Cardiac muscle cell (in vitro differentiated cells and primary cell): ENCODE measurements at places on chromosomes 3 and 15. TPM values are rescaled to one million over a fixed set of nuclear protein-coding genes. Genes with fewer than 3 reads are reported as not detected.
A peak's percentile ranks its signal among the peaks of the same experiment; 100 is the strongest.

- H3K36me3 ChIP-seq = no peaks in the 10 kb centered on the region
- no peak for DNase-seq
- peaks cover 62% of the 10 kb centered on the region for H3K4me1 ChIP-seq
- H3K27ac ChIP-seq = no peak overlapping the region
Measured at GRCh38 chr3:53712817-53713388, 133.3 kb downstream of the CHDH start.

DNA sequence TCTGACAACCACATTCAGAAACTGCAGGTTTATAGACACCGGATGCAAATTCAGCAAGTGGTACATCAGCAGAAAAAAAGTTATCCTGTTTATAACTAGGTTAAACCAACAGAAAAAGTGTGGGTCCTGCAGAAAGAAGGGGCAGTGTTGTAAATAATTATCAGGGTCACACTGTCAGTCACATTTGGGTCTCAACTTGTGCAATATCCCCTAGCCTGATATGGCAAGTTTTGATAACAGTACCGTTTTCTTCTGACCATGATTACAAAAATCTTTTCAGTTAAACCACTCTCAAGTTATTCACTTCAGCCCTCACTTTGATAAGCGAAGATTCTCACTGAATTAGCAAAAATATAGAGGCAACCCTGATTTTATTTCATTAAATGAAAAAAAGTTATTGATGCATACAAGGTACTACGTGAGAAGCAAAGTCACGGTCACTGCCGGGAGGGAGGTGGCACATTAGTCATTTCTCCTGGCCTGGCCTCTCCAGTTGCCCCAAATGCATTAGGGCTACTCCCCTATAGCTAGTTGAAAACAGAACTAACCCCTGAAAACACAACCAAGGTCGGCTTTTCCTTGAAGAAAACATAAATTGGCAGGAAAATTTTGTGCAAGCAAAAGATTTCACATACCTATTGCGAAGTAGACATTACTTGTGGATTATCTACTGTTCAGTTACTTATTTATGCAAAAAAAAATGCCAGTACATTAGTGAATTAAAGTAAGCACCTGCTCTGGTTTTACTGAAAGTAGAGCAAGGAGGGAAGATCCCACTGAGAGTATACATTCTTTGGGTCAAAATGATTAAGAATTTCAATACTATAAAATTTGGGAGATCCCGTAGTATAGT, 28.6 kb downstream of the IL5RA start:
- no peak overlapping the region for H3K4me3 ChIP-seq
- no peaks in the 10 kb centered on the region for H3K27me3 ChIP-seq
- DNase-seq = no peak

DNA sequence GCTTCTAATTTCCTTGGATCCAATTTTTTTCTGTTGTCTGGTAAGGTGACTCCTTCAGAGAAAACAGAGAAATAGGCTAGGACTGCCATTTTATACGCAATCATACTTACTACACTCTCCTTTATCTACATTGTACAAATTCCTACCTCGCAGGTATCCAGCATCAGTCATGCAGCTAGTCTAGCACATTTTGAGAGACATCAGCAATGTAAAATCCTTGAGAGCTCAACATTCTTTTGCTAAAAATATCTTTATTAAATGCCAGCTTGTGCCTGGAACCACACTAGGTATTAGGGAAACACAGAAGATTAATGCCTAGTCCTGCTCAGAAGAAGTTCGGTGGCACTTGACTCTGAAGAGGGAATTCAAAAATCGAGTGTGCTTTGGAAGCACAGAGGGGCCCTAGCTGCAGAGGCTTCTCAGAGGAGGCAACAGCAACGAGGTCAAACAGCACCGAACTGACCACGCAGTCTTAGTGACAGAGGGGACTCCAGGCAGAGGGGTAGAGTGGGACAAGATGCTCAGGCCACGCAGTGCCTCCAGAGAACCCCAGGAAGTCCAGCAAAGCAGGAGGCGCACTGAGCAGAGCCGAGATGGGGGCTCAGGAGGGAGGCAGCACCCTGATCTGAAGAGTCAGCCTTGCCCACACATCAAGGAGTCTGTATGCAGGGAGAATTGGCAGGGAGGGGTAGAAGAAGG, 3.5 kb downstream of the FAM174B start:
- no peak for DNase-seq
- no peaks in the 10 kb centered on the region for H3K27me3 ChIP-seq
- peak overlapping the region; percentile 36 for H3K27ac ChIP-seq

GRCh38 chr3:89740881-89741177, 633.4 kb downstream of the EPHA3 start:
- no peak overlapping the region for H3K4me3 ChIP-seq
- no peaks in the 10 kb centered on the region for H3K36me3 ChIP-seq
- H3K4me1 ChIP-seq = no peaks in the 10 kb centered on the region
- DNase-seq = no peak
- no peaks in the 10 kb centered on the region for H3K27me3 ChIP-seq

GRCh38 chr3:154195620-154196356, 74.6 kb downstream of the ARHGEF26 start:
- no peak overlapping the region for H3K27ac ChIP-seq
- no peaks in the 10 kb centered on the region for H3K27me3 ChIP-seq
- no peaks in the 10 kb centered on the region for H3K4me1 ChIP-seq
- no peak for DNase-seq
- no peaks in the 10 kb centered on the region for H3K36me3 ChIP-seq
- no peak overlapping the region for H3K4me3 ChIP-seq

- H3K27me3 ChIP-seq = no peaks in the 10 kb centered on the region
- no peak overlapping the region for H3K4me3 ChIP-seq
- no peaks in the 10 kb centered on the region for H3K4me1 ChIP-seq
- no peak overlapping the region for H3K27ac ChIP-seq
- DNase-seq = no peak
- H3K36me3 ChIP-seq = no peaks in the 10 kb centered on the region
Measured at GRCh38 chr3:3260870-3261269, 81.4 kb upstream of the CRBN start.

DNA sequence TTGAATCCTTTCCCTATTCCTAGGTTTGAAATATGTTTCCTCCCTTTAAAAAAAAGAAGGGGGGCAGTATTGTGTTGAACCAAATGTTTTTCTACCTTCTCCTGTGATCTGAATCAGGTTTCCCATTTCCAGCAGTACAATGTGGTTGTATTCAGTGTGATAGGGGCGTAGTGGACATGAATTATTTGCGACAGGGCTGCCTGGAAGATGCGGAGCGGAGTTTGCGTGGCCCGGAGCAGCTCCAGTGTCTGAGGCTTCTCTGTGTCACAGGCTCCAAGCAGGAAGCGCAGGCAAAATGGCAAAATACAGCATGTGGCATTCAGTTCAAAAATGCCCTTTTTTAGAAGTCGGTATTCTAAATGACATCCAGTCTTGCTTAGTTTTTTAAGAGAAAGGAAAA, 154.4 kb downstream of the PGPEP1L start:
- H3K36me3 ChIP-seq = no peaks in the 10 kb centered on the region
- H3K27me3 ChIP-seq = no peaks in the 10 kb centered on the region
- peaks cover 19% of the 10 kb centered on the region for H3K4me1 ChIP-seq
- H3K27ac ChIP-seq = no peak overlapping the region

IQCF5 gene
- 0.99 TPM in 1 of 2 replicates, not detected in the other for polyA plus RNA-seq

SPRED1 gene
- 8.2 and 8.7 TPM in 2 replicates for polyA plus RNA-seq

IL20RB gene
- polyA plus RNA-seq = 0.15 and 0.59 TPM in 2 replicates
